T47D (cell line): ENCODE measurements at places on chromosomes 5 and 9.

- no peak for DNase-seq
Observed at GRCh38 chr5:105350486-105351140, 1788.0 kb upstream of the NUDT12 start.

- peak; percentile 10 for DNase-seq
Observed at GRCh38 chr5:108345541-108346171, 36.2 kb downstream of the FBXL17 start.

DNA sequence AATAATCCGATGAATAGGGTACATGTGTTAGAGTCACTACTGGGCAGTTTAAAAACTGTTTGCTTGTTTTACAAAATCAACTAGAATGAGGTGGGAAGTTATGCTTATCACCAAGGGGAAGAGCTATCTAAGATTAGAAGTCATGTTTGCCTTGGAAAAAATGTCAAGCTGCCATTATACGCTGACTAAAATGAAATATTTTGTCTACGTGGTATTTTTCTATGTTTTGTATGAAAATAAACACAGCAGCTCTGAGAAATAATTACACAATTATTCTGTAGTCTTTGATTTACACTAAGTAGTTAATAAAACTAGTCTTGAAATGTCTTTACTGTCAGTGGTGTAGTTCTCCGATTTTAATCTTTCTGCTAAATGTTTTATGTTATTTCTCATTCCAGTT, 241.9 kb upstream of the TARS1 start:
- no peak for DNase-seq

DNA sequence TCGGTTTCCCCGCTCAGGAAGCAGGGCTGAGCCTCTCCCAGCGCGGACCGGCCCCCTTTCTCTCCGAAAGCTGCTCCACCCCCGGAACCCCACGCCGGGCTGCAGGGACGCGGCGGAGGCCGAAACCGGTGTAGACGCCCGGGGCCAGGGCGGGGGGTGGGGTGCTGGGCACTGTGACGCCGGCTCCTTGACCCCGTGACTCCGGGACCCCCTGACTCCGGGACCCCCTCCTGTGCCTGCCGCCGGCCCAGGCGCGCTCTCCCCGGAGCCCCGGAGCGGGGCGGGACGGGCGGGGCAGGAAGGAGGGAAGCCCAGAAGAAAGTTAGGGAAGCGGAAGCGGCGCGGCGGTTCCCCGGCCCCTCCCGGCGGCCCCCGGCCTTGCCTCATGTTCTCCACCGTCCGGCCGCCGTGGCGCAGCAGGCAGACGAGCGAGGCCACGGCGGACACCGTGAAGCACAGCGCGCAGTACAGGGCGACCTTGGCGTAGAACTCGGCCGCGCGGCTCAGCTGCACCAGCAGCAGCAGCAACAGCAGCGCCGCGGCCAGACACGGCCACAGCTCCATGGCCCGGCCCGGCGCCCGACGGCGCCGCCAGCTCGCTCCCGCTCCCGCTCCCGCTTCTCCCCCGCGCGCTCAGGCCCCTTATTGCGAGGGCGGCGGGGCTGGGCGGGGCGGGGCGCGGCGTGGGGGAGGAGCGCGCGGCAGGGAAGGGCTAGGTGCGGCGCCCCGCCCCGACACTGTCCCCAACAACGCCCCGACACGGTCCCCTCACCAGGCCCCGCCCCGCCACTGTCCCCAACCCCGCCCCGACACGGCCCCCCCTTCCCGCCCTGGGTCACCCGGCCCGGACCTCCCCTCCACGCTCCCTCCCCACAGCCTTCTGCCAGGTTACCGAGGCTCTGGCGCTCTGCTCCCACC, at the start of gene AGPAT2:
TSS of gene AGPAT2 (minus strand) at position 664 of the 918 bp plus-strand sequence. CDS start at position 564, 100 bp downstream.
- DNase-seq, result peak; percentile 97

- DNase-seq, result no peak
Observed at GRCh38 chr9:136953771-136954269, 1.7 kb downstream of the LCN12 start.

- DNase-seq, result peak; percentile 61
Observed at GRCh38 chr5:149439899-149440542, 60.9 kb upstream of the IL17B start.

GRCh38 chr9:81825846-81826516, 102.2 kb upstream of the SPATA31D4 start:
- DNase-seq, result no peak

DNA sequence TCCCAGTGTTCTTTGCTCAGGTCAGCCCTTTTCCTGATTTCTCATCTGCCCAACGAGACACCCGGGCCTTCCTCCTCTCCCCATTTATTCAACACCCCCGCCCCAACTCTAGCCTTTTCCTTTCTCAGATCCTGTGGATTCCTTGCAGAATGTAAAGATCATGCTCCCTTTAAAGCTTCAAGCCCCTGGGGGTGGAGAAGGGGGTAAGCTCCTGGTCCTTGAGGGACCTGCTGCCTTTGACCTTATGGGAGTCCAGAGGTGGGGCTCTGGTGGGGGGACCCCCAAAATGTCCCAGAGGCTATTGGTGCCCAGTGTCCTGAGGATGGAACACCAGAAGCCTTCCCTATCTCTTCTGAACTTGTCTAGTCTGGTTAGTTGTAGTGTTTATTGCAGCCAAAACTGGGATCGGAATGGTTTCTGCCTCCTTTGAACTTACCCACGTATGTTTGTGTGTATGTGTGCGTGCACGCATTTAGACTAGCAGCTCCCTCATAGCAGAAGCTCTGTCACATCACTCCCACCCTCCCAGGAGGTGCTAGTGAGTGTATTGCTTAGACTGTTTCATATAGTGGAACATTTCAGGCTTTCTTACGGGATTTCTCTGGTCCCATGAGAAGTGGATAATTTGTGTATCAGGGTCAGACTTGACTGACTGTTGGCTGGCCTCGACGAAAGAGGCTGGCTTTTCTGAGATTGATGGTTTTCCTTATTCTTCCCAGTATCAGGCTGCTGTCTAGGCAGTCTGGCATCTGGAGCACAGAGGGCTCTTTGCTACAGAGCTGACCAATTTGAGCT, 1.1 kb downstream of the GALNT10 start:
- peak; percentile 28 for DNase-seq

GRCh38 chr5:84354101-84354500, 30.6 kb downstream of the EDIL3 start:
- DNase-seq, result no peak

GRCh38 chr5:80755626-80756025, 100.8 kb upstream of the DHFR start:
- DNase-seq, result no peak

GRCh38 chr9:29332789-29333188, 1759.5 kb upstream of the C9orf72 start:
- no peak for DNase-seq

GRCh38 chr5:78615697-78616096, 32.9 kb downstream of the LHFPL2 start:
- DNase-seq, result no peak

GRCh38 chr5:132474881-132475496, 15.6 kb downstream of the IRF1 start:
- DNase-seq, result no peak

GRCh38 chr9:130268521-130269211, 3.1 kb downstream of the HMCN2 start:
- DNase-seq, result peak; percentile 66

DNA sequence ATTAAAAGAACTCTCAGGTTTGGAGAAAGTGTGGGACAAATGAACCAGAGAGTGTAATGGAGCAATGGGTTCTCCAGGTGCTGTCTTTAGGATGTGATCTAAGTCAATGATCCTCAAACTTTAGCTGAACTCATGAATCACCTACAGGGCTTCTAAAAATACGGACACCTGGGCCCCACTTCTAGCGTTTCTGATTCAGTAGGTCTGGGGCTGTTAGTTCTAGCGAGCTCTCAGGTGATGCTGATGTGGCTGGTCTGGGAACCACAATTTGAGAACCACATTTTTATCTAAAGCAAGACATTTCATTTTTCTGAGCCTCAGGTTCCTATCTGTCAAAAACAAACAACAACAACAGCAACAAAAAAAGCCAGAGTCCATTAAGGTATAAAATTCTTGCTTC, 35.1 kb upstream of the PCA3 start:
- no peak for DNase-seq

DNA sequence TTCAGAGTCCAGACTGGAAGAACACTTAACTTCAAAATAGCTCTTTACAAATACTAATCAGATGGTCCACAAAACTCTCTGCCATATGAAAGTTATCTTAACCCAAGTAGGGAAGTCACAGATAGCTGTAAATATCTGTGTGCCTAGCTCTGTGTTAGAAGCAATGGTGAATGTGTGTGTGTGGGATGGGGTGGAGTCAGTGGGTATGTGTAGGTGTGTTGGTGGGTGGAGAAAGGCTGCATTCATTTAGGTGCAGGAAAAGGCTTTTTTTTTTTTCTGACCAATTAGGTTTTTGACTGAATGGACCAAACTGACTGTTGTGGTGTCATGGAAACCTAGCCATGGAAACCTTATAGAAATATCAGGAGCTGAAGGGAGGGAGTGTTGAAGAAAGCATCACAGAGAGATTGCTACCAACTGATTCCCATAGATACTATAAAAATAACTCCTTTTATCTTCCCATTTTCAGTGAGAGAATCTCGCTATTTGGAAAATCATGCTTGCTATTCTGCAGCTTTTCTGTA, 156.2 kb upstream of the NR3C1 start:
- no peak for DNase-seq

DNA sequence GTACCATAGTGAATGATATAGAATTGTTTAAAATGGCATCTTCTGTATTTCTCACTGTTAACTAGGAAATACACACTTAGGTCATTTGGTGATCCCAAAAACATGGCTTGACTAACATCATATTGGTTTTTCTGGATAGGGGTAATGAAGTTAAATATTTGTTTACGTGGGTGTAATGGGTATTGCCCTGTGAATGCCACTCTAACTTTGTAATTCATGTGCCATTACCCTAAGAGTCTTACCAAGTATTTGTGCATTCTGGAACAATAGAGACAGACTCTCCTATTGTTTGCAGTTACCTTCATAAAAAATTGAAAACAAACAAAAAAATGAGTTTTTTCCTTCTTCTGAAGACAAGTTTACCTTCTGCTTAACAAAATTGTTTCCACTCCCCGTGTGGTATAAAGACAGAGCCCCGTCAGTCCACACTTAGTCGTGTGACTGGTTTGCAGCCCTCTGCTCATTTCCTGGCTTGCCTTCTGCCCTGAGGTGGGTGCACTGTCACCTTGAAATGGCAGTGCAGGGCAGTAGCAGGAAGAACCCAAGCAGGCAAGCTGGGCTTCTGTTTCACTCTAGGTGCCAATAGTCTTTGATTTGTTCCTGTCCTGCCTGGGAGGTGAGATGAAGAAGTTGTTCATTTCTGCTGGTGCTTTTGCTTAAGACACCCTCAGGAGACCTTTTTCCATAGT, 9.6 kb upstream of the CATSPER3 start:
- DNase-seq, result no peak

DNA sequence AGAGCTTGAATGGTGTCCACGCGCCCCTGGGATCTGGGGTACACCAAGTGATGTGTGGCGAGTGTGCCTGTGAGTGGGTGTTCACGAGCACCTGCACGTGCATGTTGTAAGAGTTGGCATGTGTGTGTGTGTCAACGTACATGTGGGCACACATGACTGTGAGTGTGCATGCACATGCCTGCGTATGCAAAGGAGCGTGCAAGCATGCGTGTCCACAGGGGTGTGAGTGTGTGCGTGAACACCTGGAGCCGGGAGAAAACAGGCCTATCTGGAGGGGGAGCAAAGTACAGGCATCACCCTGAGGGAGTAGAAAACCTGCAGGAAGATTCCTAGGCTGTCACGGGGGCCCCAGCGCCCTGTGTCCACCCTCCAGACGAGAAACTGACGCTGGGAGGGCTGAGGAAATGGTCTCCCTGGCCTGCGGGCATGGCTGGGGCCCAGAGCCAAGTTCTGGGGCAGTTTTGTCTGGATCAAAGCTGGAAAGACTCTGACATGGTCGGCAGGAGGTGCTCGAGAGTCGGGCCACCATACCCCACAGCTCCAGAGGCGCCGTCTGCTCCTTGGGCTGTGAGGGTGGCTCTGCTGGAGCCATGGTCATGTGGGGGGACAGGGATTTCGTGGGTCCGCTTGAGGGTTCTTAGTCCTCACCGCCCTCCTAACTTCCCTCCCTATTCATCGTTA, 31.8 kb downstream of the PTGES start:
- peak; percentile 47 for DNase-seq

GRCh38 chr5:78661044-78661443, 12.5 kb upstream of the LHFPL2 start:
- DNase-seq, result no peak

GRCh38 chr9:22143799-22144625, 134.9 kb upstream of the CDKN2B start:
- no peak for DNase-seq

GRCh38 chr9:22105005-22105722, 96.1 kb upstream of the CDKN2B start:
- DNase-seq, result no peak

DNA sequence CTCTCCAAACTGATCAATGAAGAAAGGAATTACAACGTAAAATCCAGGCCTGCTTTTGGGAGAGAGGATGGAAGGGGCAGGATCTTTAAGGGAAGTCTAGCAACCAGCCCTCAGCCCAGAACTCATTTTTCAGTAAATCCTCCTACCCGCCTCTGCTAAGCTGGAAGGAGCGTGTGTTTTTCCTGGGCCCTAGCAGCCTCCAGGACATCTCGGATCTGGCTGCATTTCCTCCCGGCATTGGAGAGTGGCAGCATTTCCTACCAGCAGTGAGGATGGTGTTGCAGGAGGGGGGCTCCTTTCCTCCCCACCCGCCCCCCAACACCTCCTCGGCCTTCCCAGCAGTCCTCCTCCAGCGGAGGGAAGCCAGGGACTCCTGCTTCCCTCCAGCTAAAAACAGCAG, 54.5 kb downstream of the DCP2 start:
- no peak for DNase-seq

DNA sequence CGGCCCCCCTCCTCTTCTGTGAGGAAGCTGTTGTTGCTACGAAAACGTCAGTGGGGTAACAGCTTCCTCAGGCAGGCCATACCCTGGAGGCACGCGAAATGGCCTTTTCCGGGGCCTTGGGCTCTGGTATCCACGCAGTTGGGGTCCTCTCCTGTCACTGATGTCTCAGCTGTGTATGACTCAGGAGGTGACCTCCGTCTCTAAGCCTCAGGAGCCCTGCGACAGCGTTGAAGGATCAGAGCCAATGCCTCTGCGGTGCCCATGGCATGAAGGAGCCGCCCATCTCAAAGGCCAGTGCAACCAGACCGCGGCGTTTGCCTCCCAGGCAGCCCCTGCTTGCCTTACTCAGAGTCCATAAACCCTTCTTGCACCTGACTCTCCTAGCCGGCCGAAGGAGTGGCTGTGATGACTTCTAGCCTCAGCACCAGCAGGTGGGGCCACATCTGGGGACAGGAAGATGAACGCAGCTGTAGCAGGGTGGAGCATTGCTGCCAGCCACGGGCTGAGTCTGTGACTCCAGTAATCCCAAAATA, 1.0 kb upstream of the MXD3 start:
- peak; percentile 61 for DNase-seq

DNA sequence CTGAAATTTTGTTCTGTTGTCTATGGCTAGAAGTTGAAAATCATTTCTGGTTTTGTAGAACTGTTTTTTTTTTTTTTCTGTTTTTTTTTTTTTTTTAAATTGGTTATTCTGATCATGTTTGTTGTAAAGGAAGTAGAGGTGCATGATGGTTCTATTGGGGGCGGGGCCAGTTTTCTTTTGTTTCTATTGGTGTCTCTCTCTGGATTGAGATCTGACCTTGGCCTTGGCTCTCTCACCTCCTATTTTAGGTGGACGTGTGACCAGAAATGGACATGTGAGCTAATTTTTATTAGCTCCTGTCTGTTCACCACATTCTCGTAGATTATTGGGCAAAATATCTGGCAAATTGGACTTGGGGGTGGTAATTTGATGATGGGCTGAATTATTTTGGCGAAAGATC, 3.2 kb downstream of the ZNF618 start:
- DNase-seq, result no peak
